Fibroblast of the aortic adventitia (primary cell): ENCODE measurements at places on chromosomes 3 and 15.
A peak's percentile ranks its signal among the peaks of the same experiment; 100 is the strongest.

- DNase-seq, result peak; percentile 85
Measured at GRCh38 chr3:30012941-30013543, 593.4 kb upstream of the TGFBR2 start.

- DNase-seq, result no peak
Measured at GRCh38 chr3:13053420-13053819, 19.8 kb downstream of the IQSEC1 start.

GRCh38 chr15:70035719-70036077 is 62.0 kb downstream of the TLE3 start:
- DNase-seq, result no peak

DNA sequence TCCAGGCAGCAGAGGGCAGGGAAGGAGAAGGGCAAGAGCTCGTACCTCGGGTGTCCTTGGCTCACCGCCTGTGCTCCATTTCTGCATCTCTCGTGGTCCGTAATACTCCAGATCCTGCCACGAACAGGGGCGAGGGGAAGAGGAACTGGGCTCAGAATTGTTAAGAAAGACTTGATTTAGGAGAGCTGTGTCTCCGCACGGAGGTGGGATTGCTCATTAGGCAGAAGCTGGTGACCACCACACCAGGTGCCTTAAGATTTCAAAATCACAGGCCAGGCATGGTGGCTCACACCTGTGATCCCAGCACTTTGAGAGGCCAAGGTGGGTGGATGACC is 37.2 kb upstream of the BDH1 start:
- DNase-seq, result no peak

- DNase-seq, result no peak
Measured at GRCh38 chr15:101213147-101213546, 38.7 kb downstream of the CHSY1 start.

DNA sequence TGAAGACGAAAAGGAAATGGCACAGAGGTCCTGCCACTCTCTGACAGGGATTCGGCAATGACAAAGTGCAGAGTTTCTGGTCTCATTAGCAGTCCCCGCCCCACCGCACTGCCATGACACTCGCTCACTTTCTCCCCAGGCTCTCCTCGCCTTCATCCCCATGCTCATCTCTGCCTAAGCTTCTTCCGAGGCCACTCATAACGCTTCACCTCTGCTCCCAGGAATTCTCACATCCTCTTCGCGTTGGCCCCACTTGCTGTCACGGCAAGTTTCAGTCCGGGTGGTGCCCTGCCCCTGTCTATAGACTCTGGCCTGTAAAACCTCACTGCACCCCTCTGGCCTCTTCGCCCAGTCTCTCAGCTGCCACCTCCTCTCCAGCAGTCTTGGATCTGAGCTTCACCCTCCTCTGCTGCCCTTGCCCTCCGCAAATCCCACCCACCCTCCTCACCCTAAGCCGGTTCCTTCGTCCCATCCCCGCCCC is 654 bp downstream of the RUBCN start:
- no peak for DNase-seq
